ENCODE measurements at places on chromosomes 7 and 10.

DNA sequence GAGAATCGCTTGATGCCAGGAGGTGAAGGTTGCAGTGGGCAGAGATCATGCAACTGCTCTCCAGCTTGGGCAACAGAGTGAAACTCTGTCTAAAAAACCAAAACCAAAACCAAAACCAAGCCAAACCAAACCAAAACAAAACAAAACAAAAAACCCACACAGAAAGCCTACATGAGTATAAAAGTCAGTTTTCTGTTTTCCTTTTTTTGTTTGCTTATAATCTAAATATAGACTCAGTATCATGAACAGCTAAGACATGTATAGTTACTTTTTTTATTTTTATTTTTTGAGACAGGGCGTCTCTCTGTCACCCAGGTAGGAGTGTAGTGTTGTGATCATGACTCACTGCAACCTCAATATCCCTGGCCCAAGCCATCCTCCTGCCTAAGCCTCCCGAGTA lies 16.8 kb upstream of the MTPN start:
- DNase-seq, result no peak

- DNase-seq, result no peak
Observed at GRCh38 chr7:100893910-100894721, 1.6 kb downstream of the ACHE start.

DNA sequence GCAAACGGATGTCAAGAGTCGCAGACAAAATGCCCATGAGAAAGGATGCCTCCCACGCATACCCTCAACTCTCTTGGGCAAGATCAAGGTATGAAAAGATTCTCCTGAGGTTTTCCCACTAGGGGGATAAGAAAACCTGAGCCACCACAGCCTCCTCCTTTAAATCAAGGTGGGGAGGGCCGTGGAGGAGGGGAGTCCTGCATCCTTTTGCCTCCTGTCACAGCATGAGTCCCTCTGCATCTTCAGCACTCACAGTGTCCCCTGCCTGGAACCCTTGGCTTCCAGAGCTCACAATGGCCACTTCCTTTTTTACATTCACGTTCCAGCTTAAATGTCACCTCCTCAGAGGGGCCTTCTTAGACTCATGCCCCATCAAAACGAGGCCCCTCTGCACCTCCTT lies 207.6 kb downstream of the GLI3 start:
- DNase-seq, result no peak

GRCh38 chr7:145797507-145797906 lies 319.1 kb upstream of the CNTNAP2 start:
- no peak for DNase-seq

GRCh38 chr10:14474656-14475055 lies 143.9 kb upstream of the FRMD4A start:
- no peak for DNase-seq

DNA sequence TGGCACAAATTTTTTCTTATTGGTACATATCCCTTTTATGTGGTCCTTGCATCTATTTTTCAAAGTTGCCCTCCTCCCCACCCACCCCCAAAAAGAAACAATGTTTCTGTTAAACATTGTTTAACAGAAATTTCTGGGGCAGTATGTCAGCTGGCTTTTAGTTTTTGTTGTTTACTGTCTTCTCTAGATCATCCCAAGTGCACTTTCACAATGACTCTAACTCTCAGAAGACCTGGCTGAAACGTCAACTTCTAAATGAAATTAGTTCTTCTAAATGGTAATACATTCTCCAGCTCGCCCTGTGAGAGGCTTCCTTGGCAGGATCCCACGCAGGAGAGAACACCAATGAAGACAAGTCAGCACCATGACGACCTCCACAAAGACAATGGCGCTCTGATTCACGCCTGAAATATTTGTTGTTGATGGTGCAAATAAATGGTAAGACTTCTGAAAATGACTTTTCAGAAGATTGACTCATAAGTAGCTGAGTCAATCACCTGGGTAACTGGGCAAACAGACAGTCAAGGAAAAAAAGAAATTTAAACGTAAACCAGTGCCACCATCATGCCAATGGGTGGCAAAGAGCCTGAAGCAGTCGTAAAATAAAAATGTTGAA lies 293.7 kb downstream of the FZD1 start:
- no peak for DNase-seq

GRCh38 chr10:287814-288213 lies 152.6 kb downstream of the ZMYND11 start:
- DNase-seq, result no peak
